Left renal cortex interstitium (tissue), 4 donors: ENCODE measurements at places on chromosomes 2 and 18.

DNA sequence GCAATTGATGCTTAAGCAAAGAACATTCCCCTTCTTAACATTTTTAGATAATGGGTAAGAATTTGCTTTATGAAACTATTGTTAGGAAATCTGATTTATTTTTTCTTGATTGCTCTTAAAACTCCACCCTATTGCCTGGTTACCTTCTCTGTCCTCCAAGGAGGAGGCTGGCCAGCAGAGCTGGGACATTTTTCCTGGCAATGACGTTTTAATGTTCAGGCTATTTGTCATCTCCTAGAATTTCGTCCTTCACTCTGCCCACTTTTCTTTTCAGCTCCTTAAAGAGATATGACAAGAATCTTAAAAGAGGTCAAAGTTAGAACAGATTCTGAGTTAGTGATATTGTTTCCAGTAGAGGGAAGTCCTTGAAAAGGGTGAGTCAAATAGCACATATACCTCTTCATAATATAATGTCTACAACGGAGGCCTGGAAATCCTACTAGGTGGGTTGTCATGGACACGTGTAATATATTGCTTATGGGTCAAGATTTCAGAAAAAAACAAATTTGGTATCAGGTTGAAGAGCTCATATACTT lies 141.0 kb downstream of the CMPK2 start:
- DNase-seq: no peak

DNA sequence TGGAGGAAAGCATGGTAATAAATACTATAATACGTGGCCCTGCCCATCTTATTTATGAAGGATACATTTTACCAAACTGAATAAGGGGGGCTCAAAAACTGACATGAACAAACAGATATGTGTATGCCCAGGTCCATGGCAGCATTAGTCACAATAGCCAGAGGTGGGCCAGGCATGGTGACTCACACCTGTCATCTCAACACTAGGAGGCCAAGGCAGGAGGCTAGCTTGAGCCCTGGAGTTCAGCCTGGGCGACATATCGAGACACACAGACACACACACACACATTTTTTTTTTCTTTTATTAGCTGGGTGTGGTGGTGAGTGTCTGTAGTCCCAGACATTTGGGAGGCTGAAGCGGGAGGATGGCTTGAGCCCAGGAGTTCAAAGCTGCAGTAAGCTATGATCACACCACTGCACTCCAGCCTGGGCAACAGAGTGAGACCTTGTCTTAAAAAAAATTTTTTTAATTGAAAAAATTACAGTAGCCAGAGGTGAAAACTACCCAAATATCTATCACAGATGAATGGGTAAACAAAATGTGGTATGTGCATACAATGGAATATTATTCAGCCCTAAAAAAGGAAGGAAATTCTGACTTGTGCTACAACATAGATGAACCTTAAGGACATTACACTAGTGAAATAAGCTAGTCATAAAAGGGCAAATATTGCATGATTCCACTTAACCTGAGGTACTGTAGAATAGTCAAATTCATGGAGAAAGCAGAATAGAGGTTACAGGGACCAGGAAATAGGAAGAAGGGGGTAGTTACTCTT lies 8.0 kb downstream of the ATP8B1 start:
- DNase-seq: no peak

- DNase-seq: no peak
These were observed 277.7 kb upstream of the PXDN start for GRCh38 chr2:2021995-2022394.

GRCh38 chr2:151936626-151937025 lies 108.4 kb upstream of the ARL5A start:
- DNase-seq: no peak
